ENCODE measurements at places on chromosomes 5 and 9.

GRCh38 chr5:108028412-108028811 is 353.5 kb downstream of the FBXL17 start:
- DNase-seq, result no peak

DNA sequence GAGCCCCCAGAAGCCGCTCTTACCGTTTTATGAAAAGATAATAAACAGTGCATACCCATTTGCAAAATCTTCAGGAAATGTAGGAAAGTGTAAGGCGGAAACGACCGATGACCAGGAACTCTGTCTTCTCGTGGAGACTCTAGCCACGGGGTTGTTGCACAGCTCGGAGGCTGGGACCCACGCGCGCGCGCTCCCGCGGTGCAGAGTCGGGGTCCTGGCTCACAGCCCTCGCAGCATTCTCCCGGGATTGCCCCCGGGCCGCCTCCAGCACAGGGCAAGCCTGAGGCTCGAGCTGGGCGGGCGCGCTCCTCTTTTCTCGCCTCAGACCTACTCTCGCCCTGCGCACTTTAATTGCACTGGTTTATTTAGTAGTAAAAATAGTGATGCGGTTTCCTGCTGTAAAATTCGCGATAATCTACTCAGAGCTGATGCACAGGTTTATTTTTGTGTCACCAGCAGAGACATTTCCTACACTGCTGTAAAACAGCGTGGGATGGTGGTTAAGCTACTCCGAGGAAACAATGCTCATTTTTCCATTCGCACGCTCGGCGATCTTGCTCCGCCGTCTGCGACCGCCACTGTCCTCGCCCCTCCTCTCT is 15.5 kb downstream of the TRIM7 start:
- DNase-seq, result no peak

DNA sequence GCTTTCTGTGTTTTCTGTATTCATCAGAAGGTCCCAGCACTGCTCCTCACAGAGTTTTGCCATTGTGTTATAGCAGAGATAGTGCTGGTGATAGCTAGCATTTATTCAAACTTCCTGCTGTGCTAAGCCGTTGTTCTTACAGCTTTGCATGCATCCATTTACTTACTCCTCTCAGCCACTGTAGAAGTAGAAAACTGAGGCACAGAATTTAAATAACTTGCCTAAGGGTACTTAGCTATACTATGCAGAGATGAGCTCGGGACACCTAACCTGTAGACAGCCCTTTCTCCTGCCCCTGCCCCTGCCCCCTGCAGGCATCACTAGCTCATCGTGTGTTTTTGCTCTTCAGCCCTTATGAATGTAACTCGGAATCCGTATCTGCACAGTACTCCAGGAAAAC is 227.6 kb downstream of the SAXO1 start:
- peak; percentile 1 for DNase-seq

DNA sequence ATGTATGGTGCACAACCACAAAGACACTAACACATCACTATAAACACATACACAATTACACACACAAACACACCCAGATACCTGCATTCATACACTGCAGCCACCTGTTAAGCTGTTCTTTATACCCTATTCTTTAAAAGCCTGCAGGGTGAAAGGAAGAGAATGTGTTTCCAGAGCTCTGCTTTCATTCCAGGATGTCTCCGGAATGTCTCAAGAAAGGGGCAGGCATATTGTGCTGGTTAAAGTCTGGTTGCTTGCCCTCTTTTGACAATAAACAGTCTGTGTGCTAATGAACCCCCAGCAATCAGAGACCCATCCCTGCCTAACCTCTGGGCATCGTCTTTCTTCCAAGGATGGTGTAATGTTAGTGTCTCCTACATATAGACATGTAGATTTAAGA is 181.6 kb downstream of the EPB41L4A start:
- no peak for DNase-seq

GRCh38 chr5:147911427-147911826 is 5.1 kb upstream of the C5orf46 start:
- DNase-seq, result no peak

- DNase-seq, result no peak
Measured at GRCh38 chr9:89639367-89639795, 34.6 kb downstream of the GADD45G start.

DNA sequence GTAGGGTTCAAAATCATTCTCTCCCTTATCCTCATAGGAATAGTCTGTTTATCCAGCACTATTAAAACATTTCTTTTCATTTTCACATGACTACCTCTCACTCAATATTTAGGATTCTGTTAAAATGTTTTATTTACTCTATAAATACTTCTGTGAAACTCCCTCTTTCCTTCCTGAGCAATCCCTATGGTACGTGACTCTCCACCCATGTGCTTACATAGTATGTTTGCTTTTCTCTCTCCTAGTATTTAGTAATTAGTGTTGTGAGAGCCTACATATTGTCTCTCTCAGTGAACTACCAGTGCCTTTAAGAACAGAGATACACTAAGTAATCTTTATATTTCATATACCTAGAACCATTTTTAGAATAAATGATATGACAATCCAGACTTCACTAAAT is 46.0 kb downstream of the PTPRD start:
- no peak for DNase-seq

DNA sequence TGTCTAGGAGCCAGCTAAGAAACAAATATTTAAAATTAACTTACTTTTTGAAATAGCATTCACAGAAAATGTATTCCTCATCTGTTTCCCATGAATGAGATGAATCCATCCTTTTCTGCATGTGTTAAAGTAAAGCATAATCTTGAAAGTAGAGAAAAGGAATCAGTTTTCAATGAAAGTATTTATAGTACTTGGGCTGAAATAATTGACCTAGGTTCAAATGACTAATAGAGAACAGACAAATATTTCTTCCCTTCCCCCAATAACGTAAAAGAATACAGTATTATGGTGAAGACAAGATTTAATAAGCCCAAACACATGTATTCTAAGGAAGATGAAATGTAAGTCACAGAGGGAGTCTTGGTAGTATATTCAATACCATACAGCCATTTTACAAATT is 403.5 kb downstream of the ZNF608 start:
- DNase-seq, result no peak
